ENCODE measurements at places on chromosomes 5 and 9.
A peak's percentile ranks its signal among the peaks of the same experiment; 100 is the strongest.

DNA sequence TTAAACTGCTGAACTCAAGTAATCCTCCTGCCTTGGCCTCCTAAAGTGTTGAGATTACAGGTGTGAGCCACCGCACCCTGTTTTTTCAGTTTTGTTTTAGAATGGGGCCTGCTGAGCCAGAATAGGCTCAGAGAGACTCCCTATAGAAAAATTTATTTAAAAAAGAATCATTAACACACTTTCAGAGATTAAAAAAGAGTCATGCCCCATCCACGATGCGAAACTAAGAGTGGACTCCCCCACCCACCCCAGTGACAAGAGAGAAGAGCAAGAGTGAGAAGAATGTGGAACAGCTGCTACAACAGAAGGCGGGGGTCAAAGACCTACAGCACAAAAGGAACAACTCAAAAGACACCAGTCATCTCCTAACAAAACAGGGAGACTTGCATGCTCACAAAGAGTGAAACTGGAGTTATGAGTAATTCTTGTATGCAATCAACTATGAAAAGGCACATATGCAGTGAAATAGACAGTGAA, 47.2 kb downstream of the GLDC start:
- DNase-seq: no peak

DNA sequence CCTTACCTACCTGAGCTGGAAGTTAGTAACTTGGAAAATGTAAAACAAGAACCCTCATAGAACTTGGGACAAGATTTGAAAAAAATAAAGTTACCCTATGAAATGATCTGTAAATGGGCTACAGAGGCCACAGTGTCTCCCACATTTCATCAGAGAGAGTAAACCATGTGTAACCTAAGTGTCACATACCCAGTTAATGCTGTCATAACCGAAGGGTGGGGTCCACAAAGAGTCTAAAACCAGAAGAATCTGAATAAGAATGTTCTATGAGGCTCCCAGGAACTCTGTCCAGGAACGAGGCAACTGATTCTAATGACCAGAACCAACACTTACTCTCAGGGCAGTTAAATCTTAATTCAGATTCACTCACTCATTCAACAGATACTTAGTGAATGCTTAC, 1.0 kb upstream of the FAM13B start:
- DNase-seq: no peak

- no peak for DNase-seq
These were observed 244.8 kb downstream of the GLIS3 start for GRCh38 chr9:4055032-4055431.

GRCh38 chr5:40416588-40416987, 263.1 kb upstream of the PTGER4 start:
- no peak for DNase-seq

- DNase-seq: no peak
These were observed 676.4 kb downstream of the PRELID2 start for GRCh38 chr5:145158730-145159129.

- no peak for DNase-seq
These were observed 302.4 kb downstream of the CHSY3 start for GRCh38 chr5:130206686-130207085.

- DNase-seq: peak; percentile 29
These were observed 55.4 kb upstream of the RNF130 start for GRCh38 chr5:180126716-180127681.

- DNase-seq: no peak
These were observed 215.1 kb downstream of the SH3GL2 start for GRCh38 chr9:17793713-17794622.

- no peak for DNase-seq
These were observed 109.3 kb upstream of the RUSC2 start for GRCh38 chr9:35380619-35381018.

- no peak for DNase-seq
These were observed 185.8 kb upstream of the NREP start for GRCh38 chr5:111942661-111943401.

- DNase-seq: no peak
These were observed 157.4 kb downstream of the TTLL11 start for GRCh38 chr9:121935739-121936138.

DNA sequence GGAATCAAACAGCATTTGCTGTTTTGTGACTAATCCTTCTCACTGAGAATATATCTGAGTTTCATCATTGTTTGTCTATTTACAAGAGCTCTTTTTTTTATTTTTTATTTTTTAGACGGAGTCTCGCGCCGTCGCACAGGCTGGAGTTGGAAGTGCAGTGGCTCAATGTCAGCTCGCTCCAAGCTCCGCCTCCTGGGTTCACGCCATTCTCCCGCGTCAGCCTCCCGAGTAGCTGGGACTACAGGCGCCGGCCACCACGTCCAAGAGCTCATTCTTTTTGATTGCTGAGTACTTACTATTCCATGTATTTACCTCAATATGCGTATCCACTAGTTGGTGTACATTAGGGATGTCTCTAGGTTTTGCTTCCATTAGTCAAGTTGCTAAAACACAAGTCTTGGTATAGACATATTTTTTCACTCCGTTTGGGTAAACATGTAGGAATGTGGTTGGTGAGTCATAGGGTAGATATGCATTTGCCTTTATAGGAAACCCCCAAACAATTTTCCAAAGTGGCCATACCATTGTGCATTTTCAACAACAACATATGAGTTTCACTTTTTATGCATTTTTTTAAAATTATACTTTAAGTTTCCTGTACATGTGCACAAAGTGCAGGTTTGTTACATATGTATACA, 1005.0 kb upstream of the CDH10 start:
- no peak for DNase-seq

DNA sequence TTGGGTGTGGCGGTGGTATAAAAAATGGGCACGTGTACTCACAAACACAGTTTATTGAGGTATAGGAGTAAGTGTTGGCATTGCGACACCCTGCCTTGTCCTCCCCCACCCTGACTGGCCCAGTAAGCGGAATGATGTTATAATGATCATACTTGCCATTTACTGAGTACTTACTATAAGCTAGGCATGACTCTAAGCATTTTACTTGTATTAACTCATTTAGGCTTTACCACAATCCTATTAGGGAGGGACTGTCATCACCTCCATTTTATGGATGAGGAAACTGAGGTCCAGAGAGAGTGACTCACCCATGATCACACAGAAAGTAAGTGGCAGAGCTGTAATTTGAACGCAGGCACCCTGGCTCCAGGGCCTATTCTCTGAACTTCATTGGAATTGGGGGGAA, 2.3 kb downstream of the SMIM3 start:
- DNase-seq: no peak

DNA sequence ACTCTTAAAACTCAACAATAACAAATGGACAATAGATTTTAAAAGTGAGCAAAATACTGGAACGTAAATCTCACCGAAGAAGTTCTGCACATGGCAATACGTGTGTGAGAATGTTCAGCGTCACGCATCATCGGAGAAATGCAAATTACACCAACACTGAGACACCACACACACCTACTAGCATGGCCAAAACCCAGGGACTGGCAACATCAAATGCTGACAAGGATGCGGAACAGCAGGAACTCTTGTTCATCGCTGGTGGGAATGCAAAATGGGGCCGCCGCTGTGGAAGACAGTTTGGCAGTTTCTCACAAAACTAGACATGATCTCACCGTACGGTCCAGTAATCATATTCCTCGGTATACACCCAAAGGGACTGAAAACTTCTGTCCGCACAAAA, 21.6 kb upstream of the CLPTM1L start:
- no peak for DNase-seq

DNA sequence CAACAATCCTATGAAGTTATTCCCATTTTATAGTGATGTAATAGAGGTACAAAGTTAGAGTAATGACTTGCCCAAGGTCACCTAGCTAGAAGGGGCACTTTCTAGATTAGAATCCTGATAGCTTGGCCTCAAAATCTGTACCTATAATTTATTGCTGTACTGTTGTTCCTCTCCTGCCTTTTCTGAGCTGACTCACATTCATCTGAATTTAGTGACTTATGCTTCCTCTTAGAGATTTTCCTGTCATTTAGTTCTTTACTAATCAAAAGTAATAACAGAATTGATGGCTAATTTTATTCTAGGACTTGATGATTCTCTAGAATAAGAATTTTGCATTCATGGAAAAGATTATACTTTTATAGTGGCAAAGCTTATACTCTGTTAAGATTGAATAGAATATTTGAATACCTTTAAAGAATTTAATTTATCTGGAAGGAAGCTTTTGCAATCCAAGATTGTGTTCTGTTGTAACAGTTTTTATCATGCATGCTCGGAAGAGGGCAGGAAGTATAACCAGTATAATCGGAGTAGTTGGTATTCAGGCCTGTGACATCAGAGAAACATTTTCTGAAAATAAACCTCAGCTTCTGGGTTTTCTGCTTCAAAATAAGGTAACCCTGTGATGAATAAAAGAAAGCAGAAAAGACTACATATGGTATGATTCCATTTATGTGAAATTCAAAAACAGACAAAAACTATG, 21.3 kb downstream of the CYSTM1 start:
- no peak for DNase-seq

DNA sequence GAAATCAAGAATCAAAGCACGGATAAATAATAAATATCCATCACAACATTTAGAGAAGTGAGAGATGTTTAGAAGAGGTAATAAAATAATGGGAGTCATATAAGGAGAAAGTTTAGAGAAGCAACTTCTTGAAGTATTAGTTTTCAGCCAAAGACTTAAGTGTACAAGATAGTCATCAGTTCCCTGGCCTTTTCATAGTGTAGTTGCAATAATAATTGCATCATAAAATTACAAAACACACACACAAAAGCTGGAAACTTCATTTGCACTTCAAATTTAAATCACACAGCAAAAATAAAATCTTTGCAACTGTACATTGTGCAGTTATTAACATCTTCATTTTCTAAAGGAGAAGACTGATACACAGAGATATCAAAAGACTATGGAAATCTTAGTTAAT, 319.1 kb upstream of the RGMB start:
- no peak for DNase-seq

- DNase-seq: no peak
These were observed 222.8 kb upstream of the PRDM9 start for GRCh38 chr5:23284656-23285055.

- DNase-seq: no peak
These were observed 10.5 kb downstream of the IRF1 start for GRCh38 chr5:132480042-132480441.

DNA sequence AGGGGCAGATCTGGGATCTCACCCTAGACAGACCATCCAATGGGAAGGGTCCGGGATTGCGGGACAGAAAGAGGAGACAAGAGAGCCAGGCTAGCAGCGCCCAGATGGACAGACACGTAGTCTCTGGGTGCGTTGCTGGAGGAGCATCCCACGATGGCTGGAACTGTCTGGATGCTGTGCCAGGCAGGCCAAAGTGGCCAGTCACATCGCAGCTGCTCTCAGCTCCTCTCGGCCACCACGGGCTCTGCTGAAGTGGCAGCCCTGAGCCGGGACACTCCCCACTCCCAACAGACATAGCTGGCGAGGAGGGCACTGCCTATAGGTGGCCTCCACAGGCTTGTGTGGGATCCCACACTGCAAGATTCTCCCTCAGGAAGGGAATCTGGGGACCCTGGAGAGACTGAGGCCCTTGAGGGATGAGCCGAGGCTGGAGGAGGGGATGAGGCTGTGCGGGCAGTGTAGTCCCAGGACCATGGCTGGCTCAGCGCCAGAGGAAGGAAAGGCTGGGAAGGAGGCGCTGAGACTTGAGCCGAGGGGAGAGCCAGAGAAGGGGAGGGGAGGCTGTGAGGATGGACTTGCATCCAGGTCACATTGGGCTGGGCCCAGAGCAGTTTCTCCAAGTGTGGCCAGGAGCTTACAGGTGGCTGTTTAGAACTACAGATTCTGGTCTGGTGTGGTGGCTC, 10.3 kb upstream of the WDR5 start:
- DNase-seq: no peak

GRCh38 chr9:15307523-15307841, 466 bp upstream of the TTC39B start:
- no peak for DNase-seq

DNA sequence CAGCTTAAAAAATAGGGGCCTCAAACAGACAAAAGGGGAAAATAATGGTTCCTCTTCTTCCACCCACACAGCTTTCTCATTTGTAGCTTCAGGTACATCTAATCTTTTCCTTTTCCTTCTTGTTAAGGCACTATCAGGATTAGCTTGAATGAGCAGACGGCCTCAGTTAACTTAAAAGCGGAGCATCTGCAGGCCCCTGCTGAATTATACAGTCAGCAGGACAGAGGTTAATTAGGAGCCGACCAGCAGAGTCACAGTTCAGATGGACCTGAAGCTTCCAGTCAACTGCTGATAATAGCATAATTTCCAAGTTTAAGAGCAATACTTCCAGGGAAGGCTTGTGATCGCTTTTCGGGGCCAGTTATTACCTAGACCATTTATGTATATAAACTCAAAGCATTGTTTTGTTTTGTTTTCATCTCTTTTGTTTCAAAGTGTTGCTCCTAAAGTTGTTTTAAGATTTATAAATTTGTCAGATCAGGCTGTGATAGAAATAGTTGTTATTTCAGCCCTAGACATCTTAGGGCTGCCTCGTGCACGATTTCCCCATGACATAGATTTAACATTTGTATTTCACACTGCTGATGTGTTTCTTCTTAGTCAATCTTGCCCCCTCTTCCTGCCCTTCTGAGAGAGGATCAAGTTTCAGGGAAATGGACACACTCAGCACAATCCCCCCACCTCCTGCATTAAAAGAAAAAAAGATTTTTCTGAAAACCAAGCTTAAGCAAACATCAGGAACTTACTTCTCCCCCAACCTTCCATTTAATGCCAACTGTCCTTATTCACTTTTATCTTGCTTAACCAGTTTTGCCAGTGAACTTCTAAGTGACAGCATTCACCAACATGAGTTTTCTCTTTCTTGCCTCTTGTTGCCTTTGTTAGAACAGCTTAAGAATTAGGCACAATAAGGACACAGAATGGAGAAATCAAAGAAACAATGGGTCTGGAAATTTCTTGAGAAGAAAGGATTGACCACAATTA, 449.8 kb downstream of the ARHGEF28 start:
- no peak for DNase-seq

- peak; percentile 58 for DNase-seq
These were observed 14.3 kb upstream of the TIFAB start for GRCh38 chr5:135466178-135467050.

GRCh38 chr5:133333326-133334150, 278.8 kb downstream of the FSTL4 start:
- no peak for DNase-seq

DNA sequence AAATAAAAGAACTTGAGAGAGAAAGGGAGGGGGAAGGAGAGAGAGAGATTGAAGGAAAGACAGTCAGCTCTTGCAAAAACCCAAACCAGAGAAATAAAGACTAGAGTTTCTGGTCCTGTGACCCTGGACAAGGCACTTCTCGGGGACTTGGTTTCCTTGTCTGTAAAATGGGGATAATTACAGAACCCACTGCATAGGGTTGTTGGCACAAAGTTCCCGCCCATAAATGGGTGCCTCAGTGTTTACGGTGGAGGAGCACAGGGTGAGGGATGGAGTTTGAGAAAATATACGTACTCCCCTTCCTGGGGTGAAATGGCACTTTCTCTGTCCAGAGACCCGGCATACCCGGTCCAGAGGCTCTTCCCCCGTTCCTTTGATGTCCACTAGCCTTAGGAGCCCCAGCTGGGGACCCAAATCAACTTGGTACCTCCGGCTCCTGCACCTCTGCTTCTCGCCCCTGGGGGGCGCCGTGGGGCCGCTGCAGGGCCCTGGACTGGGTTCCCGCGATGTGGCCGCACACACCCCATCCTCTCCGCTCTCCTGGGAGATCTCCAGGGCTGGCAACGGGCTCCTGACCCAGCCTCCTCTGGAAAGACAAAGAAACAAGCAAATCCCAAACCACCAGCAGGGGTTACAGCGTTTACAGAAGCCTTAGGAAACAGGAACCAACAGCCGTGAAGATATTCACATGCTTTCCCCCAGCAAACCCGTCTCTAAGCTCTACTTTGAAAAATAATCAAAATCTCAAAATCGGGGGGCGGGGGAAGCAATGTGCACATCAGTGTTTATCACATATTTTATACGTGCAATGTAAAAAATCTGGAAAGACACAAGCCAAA, 26.3 kb downstream of the PTGES start:
- peak; percentile 37 for DNase-seq

Data from stimulated activated CD8-positive, alpha-beta memory T cell treated with anti-CD3 and anti-CD28 coated beads, Interleukin-15, amount 100 ng/mL, for 24 hours (primary cell).